ENCODE measurements at places on chromosomes 1 and 21.

DNA sequence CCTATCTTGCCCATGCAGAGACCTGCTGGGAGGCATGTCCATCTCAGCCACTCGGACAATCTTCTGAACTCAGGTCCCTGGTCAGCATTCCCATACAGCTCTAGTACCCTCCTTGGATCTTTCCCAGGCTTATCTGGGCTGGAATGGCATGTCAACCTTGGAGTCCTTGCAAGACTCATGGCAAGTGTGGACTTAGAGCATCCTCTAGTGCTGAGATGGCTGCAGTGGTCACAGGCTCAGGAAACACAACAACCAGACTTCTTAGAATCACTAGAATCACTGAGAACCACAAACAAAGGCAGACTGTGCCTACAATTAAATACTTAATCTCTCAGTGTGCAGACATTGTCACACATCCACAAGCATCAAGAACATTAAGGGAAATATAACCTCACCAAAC lies 73.1 kb upstream of the TSHB start:
- peaks cover 26% of the 10 kb centered on the region for H3K27me3 ChIP-seq
- no peaks in the 10 kb centered on the region for H3K36me3 ChIP-seq
- no peak overlapping the region for H3K27ac ChIP-seq
- no peak overlapping the region for H3K4me3 ChIP-seq

DNA sequence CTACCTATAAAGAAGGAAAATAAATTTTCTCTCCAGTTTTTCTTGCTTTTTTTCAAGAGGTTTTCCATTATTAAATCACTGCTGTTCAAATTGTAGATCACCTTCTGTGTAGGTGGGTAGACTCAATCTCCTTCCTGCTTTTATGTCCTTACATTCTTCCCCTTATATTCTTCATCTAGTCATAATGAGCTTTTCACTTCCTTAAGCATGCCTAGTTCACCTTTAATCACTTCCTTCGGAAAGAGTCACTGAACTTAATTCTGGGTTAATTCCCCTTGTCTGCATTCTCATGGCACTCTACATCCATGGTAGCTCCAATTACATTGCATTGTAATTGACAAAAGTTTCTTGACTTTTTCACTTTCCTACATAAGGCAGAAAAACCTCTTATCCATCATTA lies 6.1 kb upstream of the FAM177B start:
- H3K27ac ChIP-seq, result no peak overlapping the region
- no peak for DNase-seq
- H3K27me3 ChIP-seq, result no peaks in the 10 kb centered on the region
- no peaks in the 10 kb centered on the region for H3K4me1 ChIP-seq
- H3K4me3 ChIP-seq, result no peak overlapping the region

DNA sequence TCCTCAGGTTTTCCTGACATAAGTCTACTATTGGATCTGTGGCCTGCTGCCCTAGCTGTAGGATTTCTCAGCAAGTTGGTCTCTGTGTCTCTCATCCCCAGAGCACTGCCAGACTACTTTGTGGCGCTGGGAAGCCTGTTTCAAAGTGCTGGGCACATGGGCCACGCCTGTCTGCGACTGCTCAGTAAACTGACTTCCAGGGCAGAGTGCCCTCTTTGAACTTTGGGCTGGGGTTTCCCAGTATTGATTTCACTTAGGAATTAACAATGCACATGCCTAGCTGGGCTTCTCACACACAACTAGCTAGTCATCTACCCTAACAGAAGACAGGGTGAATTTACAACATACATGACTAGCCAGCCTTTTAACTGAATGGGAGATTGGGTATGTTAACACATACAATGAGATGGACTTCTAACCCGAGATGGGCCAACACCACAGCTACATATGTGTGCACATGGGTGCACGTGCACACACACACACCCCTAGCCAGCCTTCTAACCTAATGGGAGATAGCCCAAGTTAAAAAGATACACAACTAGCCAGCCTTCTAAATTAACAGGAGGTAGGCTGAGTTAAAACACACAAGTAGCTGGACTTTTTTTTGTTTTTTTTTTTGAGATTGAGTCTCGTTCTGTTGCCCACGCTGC lies 6.9 kb upstream of the TRIM17 start:
- no peak for DNase-seq
- peaks cover 14% of the 10 kb centered on the region for H3K4me1 ChIP-seq
- peaks cover 16% of the 10 kb centered on the region for H3K27me3 ChIP-seq
- peaks cover 25% of the 10 kb centered on the region for H3K36me3 ChIP-seq

DNA sequence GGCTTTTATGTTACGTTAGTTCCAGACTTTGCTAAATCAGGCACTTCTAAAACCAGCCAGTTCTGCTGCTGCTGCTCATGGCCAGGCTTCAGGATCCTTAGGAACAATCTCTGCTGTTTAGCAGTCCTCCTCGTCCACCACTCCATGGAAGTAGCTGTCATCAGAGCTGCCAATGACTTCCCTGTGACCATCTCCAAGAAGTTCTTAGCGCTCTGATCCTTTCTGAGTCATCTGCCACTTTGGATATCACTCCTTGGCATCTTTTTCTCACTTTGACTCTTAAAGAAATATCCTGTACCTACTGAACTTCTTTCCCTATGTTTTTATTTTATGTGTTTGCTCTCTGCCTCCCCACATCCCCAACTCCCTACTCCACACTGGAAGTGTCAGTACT lies 14.7 kb upstream of the IRF2BP2 start:
- no peak overlapping the region for H3K27ac ChIP-seq
- no peak overlapping the region for H3K4me3 ChIP-seq
- peaks cover 50% of the 10 kb centered on the region for H3K4me1 ChIP-seq

- peak within 1 kb of the TSS; percentile 85 for H3K4me3 ChIP-seq
- H3K36me3 ChIP-seq, result no peaks in the 10 kb centered on the region
- peak within 1 kb of the TSS; percentile 81 for H3K27ac ChIP-seq
- peaks cover 51% of the 10 kb centered on the region for H3K27me3 ChIP-seq
- DNase-seq, result peak; percentile 87
Observed at GRCh38 chr1:15246960-15247614, at the start of gene FHAD1. FHAD1 (plus strand) TSS chr1:15247223; CDS start chr1:15251785, 4,562 bp downstream.

Measured in nephron progenitor cell (in vitro differentiated cells).